Pulmonary artery endothelial cell (primary cell): ENCODE measurements at places on chromosomes 1 and 21.

GRCh38 chr21:34942911-34943310, 106.2 kb downstream of the RUNX1 start:
- DNase-seq: no peak

DNA sequence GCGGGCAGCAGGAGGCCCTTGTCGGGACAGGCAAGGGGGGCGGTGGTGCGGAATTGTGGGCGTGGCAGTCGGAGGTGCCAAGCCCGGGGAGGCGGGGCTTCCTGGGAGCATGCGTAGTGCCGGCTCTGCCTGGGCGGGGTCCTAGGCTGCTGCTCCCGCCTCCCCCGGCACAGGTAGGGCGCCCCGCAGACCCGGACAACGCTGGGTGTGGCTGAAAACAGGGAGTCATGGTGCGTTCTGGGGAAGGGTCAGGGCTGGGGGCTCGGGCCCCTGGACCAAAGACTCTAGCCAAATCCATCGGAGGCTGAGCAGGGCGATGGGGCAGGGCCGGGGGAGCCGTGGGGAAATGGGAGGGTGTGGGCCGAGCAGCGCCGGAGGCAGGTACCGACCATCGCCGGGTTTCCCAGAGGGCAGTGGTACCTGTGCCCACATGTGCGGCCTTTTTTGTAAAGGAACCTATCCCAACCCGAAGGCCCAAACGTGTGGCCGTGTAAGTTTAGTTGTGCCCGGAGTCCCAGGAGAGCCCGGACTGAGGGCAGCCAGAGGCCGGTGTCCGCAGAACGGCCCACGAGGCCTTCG, 231.9 kb downstream of the SDCCAG8 start:
- DNase-seq: no peak

GRCh38 chr21:38952890-38953289, 147.2 kb downstream of the ETS2 start:
- DNase-seq: no peak

GRCh38 chr1:167611983-167612382, 18.0 kb upstream of the RCSD1 start:
- no peak for DNase-seq

- no peak for DNase-seq
These were observed 196.4 kb downstream of the CLEC20A start for GRCh38 chr1:178300352-178300699.

DNA sequence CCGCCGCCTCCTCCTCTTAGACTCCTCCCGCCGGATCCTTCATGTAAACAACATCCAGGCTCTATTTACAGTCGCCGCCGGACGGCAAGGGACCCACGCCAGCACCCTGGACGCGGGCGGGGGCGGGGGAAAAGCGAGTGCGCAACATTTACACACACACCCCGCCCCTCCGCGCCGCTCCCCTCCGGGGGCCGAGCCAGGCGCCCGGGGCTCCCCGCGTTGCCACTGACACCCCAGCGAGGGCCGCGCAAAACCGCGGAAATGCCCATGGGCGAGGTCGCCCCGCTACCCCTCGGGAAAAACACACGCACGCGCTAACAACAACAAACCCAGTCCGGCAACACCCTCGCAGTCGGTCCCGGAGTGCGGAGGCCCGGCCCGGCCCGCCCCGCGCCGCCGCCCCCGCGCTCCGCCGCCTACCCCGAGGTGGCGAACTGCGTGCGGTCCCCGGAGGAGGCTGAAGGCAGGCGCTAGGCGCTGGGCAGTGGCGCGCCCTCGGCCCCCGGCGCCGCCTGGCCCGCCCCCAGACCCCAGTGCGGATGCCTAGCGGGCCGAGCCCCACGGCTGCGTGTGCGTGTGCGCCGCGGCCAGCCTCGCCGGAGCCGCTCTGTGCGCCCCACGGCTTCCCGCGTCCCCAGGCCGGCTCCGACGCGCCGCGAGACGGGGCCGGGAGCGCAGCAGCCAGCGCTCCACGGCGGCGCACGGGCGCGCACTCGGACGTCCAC, 81.1 kb upstream of the AK4 start:
- peak; percentile 30 for DNase-seq

DNA sequence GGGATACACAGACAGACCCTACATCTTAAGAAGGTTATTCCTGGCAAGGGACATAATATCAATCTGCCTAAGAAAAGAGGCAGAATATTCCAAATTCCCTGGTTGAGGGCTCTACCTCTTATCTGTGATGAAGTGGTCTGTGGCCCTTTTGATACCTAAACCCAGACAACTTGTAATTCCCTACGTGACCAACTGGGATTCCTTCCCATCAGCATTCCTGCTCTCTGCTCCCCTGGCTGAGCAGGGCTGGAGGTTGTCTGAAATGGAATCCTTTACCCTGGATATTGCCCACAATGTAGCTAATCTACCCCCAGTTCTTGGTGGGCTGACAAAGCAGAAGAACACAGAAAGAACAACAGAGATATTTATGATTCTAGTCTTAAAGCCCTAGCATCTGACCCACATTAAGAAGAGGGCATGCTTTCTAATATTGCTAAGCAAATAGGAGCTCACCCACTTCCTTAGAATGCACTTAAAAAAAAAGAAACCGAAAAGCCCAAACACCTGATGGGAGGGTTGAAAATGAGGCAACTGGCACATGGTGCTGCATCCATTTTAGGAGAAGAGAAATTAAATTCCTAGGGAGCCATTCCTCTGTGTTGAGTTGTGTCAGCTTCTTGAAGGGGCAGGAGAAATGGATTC, 36.8 kb downstream of the GADD45A start:
- no peak for DNase-seq
